Bronchial epithelial cell (primary cell): ENCODE measurements at places on chromosomes 2 and 18.

DNA sequence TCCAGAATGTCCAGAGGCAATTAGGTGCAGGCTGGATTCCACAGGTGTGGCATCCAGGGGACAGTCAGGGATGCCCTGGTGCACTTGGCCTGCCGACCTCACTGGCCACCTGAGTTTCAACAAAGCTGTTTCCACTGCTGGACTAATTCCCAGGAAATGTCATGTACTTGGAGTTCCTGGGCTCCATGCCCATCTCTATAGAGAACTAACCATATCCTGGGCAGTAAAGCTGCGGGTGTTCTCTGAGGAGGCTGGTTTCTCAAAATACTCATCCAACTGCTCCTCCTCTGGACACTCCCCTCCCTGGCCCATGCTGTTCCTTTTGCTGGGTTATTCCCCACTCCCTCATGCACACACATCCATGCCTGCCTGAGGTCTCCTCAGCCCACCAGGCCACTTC lies 161.9 kb upstream of the SKOR2 start:
- DNase-seq, result no peak

DNA sequence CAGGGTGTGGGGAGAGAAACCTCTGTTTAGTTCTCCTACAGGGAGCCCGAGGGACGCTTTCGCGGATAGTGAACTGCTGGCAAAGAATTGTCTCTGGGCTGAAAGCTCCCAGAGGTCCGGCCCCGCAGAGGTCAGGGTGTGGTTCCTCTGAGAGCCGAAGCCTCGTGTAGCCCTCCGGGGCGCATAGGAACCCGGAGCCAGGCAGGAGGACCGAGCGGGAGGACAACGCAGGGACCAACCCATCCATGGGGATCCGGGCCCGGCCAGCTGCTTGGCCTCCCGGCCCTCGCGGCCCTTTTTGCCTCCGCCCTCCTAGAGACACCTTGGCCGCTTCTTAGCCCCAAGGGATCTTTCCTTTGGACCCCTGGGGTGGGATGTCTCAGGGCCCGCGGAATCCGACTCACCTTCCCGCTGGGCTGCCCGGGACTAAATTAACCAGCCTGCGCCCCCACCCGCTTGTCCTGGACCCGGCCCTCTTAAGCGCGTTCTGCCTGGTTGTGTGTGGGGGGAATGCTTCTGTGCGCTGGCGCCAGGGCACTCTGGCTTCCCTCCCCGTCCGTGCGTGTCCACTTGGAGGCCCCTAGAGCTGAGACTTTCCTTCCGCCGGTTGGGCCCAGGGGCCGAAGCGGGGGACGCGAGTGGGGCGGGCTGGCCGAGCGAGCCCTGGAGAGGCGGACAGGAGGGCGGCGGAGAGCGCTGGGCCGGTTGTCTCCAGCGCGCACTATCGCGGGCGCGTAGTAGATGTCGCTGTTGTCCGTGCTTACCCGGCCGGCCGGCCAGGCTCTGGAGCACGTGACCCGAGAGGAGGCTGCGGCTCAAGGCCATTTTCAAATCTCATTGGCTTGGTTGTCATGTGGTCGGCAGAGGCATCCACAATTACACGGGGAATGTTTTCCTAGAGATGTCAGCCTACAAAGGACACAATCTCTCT lies at the start of gene HOXD10:
TSS of gene HOXD10 (plus strand) at position 896 of the 931 bp plus-strand sequence. CDS start 56 bp downstream, outside the sequence.
- DNase-seq, result no peak

GRCh38 chr2:102834523-102835273 lies 72.9 kb downstream of the TMEM182 start:
- DNase-seq, result no peak

DNA sequence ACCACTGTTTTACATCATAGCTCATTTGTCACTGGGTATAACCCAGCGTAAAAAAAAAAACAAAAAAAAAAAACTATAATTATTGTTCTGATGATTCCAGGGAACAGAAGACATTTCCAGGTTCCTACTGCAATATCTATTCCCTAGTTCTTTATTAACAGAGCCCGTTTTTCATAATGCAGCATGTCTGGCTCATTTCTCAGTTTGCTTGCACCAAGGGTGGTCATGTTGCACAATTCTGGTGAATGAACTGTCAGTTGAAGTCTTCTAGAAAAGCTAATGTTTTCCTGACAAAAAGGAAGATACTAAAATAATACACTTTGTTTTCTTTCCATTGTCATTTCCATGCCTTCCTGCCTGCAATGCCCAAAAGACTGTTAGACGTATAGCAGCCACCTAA lies 180.1 kb downstream of the RDH14 start:
- DNase-seq, result no peak

DNA sequence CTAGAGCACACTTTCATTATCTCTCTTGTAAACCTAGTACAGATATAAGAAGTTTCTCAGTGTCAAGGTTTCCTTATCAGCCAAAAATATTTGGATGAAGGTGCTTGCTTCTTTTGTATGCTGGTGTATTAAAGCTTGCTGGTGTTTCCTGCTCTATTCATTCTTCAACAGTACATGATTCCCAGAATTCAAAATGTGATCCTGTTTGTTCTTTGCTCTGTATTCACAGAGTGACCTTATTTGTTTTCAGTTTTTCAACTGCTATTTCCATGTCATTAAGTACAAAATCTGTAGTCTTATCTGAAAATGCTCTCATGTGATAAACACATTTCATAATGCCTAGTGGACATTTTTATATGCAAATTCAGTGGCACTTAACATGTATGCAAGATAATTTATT lies 1185.8 kb downstream of the SUCLG1 start:
- no peak for DNase-seq

- no peak for DNase-seq
These were observed 256.2 kb upstream of the PARD3B start for GRCh38 chr2:204289066-204289465.

DNA sequence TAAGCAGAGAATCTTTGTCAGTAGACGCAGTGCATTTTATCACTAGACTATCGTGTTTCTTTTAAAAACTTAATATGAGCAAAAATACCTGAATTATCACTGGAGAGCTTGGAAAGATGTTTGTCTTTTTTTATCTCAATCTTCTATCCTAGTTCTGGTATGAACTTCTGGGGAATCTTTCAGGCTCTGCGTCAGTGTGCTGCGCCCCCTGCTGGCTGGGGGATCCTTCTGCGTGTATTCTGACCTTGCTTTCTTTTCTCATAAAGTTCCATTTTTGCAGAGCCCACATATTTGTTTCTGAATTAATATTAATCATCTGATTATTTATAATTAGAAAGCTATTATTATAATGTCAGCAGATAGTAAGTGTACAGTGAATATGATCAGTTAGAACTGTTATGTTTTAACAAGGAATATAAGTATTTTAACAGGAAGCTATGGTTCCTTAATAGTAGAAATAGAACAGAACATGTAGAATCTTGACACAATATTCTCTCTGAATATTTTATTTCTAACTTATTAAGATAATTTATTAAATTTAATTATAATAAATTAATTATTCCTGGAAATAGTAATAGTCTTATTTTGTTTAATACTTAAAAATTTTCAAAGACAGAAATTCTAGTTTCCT lies 945.0 kb upstream of the CRIM1 start:
- peak; percentile 20 for DNase-seq
